ENCODE measurements at places on chromosomes 11 and 22.

DNA sequence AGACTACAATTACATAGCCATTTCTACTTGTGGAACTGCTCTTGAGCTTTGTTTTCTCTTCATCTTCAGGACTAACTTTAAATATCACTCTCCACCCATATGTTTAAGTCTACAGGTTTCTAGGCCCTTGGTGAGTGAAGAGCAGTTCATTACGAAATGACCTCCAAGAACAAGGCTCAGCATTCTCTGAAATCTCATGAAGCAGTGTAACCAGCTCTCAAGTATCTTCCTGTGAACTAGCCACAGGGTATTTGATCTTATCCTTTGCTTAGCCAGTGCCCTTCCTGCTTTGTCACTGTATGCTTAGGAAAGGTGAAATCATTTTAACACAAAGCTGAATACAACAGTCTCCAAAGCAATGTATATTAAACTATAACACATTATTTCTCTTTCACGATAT lies 20.4 kb upstream of the LYVE1 start:
- DNase-seq, result no peak

DNA sequence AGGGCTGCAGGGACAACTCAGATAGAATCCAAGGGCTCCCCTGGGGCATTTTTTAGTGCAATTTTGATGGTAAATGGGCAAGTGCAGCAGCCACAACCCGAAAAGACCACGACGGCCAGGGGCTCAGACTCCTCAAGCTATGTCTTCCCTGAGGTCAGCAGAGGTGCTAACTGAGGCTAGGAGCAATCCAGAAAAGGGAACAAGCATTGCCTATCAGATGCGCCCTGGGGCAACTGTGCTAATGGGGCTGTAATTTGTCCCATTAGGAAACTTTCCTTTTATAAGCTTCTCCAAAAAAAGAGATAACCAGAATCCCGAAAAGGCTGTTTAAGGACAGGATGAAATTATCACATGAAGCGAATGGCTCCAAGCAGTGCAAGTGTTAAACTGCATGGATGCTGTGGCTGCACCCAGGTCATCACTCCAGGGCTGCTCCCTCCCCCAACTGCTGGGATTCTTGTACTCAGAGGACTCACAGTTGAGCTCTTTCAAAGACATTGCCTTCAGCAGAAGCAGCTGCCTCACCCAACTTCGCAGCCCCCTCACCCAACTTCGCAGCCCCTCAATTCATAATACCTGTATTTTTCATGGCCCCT lies 2.8 kb upstream of the CD3E start:
- no peak for DNase-seq

GRCh38 chr11:87726506-87726905 lies 448.7 kb downstream of the RAB38 start:
- no peak for DNase-seq

DNA sequence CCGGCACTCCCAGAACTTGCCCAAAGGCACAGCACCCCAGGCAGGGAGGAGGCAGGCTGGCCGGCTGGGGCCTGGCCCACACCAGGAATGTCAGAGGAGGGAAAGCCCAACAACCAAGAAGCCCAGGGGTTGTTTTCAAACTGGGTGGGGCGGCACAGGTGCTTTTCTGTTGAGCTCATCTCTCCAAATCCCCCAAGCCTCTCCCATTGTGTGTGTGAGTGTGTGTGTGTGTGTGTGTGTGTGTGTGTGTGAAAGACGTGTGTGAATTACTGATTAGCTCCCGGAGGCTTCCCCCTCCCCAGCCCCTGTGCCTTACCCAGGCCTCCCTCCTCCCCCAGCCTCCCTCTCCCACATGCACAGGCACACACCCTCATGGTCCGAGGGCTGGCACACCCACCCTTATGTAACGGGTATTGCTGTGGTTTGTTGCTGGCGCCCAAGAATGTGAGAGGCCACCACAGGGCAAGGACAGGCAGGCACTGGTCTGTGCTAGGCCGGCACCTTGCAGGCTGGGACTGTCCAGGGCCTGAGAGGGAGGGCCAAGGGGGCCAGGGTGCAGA lies 15.9 kb downstream of the TRIM29 start:
- no peak for DNase-seq

DNA sequence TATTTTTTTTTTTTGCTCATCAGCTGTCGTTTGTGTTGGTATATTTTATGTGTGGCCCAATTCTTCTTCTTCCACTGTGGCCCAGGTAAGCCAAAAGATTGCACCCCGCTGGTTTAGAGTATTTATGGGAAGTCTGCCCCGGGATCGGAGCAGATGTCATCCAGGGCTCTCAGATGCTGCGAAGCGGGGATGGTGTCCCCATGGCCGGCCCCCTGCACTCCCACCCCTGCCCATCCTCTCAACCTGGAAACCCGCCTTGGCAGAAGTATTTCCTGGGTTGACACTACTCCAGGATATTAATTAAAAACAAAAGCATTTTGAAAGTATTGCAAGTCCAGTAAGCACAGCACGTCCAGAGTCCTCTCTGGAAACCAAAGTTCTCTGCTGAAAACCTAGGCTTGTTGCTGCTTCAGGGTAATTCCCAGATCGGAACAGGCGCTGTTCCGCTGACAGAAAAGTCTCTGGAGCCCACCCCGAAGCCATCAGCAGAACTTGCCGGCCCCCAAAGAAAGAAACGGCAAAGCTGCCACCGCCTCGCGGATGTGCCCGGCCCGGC lies 833 bp downstream of the SCUBE2 start:
- DNase-seq, result no peak
